ENCODE measurements at places on chromosomes 7 and 10.
A peak's percentile ranks its signal among the peaks of the same experiment; 100 is the strongest.

DNA sequence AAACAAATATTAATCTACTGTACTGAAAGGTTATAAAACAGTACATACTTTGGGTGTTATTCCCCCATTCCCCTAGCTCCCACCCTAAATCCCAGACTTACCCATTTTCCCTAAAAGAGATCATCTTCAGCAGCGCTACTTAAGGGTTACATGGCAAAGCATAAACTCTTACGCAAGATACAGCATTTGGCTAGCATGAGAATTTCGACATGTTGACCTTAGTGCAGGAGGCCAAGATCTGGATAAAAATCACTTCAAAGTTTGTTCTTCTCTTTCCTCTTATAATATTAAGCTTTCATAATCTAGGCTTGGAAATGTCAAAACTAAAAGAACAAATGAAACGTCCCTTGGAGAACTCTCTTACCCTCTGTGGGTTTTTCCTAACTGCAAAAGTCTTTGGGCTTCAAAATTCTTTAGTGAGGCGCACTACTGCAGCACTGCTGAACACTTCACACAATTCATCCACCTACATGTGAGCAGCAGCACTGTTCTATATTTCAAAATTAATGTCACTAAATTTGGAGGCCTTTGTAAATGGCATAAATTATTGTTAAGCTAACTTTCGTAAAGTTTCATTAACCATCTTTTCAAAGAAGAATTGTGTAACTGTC is 59.5 kb upstream of the PDLIM1 start:
- DNase-seq, result no peak

DNA sequence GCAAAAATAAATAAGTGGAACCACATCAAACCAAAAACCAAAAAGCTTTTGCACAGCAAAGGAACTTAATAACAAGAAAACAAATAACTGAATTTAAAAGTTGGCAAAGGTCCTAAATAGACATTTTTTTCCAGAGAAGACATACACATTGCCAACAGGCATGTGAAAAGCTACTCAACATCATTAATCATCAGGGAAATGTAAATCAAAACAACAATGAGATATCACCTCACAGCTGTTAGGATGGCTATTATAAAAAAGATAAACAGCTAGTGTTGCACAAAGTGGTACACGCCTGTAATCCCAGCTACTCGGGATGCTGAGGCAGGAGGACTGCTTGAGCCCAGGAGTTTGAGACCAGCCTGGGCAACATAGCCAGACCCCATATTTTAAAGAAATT is 2.2 kb upstream of the SUN3 start:
- DNase-seq, result no peak

DNA sequence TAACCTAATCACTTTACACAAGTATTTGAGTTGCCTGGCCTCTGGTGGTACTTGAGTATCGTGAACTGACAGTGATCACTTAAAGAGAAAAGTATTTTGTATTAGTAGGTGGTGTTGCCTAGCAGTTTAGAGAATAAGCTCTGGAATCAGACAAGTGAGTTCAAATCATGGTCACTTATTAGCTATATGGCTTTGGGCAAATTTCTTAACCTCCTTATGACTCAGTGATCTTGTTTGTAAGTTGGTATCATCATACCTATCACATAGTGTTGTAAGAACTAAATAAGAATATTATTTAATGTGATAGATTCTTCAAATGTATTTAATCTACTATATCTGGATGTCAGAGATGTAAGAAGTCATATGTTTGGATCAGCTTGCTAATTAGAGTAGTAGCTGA is 163.8 kb downstream of the RNF133 start:
- DNase-seq, result no peak

- DNase-seq, result peak; percentile 92
Measured at GRCh38 chr7:129054438-129055293, at the start of gene TNPO3. TSS of gene TNPO3 (minus strand) at chr7:129055111. CDS start at chr7:129054770, 341 bp downstream.

GRCh38 chr7:71793251-71793650 is 618.9 kb downstream of the CALN1 start:
- no peak for DNase-seq

- no peak for DNase-seq
Measured at GRCh38 chr7:32043688-32044087, 26.5 kb downstream of the PDE1C start.

DNA sequence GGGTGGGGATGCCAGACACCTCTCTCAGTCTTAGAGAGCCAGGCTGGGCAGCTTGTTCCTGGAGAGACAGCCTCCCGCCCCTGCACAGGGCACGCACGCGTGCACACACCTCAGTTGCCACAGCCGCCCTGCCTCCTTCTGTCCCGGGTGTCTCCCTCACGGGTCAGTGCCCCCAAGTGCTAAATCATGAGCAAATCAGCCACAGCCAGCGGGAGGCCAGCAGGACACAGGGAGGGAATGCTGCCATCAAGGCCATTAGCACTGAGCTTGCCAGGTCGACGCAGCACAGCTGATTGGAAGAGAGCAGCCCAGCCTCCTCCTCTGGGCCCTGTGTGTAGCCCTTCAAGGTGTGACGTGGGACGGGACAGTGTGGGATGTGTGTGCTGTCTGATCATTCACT is 130.4 kb downstream of the CDH23 start:
- no peak for DNase-seq

- no peak for DNase-seq
Measured at GRCh38 chr10:3002304-3002703, 65.0 kb upstream of the PFKP start.

DNA sequence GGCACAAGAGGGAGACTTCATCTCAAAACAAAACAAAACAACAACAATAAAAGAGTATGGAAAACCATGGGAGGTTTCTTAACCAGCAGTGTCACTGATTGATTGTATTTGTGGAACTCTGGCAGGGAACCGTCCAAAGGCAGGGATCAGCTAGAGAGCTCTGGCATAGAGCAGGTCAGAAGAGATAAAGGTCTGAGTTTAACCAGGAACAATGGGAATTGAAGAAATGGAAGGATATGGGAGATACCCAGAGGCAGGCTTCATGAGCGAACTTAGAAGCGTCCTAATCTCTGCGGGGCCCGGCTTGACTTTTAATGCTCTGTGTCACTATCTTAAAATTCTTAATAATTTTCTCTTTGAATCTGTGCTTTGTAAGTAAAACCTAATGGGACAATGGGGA is 10.4 kb upstream of the FAM3C start:
- DNase-seq, result no peak

GRCh38 chr7:2640482-2640830 is 8.7 kb downstream of the TTYH3 start:
- DNase-seq, result no peak

DNA sequence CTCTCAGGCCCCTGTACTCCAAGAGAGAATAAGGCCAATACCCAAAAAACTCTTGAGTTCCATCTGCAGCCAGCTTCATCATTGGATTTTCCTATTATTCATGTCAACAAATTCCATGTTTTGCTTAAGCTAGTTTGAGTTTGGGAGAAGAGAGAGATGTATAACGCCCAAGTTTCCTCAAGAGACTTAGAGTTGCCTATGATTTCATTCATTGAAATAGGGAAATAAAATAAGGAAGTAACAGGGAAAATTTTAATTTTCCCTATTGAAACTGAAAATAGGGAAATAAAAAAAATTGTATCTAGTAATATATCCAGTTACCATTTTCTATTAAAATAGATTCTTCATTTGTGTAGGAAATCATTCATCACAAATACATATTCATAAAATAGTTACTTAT is 66.5 kb upstream of the SVIL start:
- no peak for DNase-seq

DNA sequence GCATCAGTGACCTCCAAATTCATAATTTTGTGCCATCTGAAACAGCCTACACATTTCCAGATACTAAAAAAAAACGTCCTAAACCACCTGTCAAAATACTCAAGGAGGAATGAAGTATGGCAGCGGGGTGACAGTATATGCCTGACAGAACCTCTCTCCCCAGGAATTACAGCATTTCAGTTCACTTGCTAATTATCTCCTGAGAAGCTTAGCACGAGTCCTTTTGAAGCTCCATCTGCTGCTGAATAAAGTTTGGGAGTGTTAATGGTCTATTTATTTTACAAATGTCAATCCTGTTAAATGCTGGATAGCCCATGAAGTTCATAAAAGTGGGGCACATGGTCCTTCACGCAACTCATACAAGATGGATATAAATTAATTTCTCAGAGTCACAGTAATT is 29.4 kb upstream of the ANLN start:
- no peak for DNase-seq

- DNase-seq, result no peak
Measured at GRCh38 chr7:139798892-139799291, 21.1 kb upstream of the HIPK2 start.

DNA sequence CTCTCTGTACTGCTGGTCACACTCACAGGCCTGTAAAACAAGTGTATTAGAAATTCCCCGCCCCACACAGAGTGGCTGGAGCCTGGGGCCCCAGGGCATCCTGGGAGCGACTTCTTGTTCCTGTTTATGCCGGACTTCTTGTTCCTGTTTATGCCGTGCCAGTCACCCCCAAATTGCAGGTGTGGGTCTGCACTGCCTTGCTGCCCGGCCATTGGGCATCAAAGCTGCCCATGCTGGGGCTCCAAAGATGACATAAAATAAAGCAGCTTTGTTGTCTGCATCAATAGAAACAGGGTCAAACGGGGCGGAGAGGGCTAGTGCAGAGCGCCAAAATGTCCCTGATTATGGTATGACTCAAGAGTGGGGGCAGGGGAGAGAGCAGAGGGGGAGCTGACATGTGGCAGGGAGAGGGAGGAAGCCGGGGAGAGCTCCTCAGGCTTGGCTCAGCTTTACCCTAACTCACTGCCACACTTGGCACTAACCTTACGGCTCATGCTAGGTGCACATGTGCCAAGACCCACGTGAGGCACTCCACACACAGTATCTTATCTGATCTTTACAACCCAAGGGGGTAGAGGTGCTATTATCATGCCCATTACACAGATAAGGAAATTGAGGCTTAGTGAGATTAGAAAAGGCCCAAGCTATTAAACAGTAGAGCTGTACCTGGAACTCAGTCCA is 98.4 kb downstream of the PIP4K2A start:
- peak; percentile 56 for DNase-seq

- no peak for DNase-seq
Measured at GRCh38 chr10:107032700-107033401, 131.7 kb downstream of the SORCS1 start.

DNA sequence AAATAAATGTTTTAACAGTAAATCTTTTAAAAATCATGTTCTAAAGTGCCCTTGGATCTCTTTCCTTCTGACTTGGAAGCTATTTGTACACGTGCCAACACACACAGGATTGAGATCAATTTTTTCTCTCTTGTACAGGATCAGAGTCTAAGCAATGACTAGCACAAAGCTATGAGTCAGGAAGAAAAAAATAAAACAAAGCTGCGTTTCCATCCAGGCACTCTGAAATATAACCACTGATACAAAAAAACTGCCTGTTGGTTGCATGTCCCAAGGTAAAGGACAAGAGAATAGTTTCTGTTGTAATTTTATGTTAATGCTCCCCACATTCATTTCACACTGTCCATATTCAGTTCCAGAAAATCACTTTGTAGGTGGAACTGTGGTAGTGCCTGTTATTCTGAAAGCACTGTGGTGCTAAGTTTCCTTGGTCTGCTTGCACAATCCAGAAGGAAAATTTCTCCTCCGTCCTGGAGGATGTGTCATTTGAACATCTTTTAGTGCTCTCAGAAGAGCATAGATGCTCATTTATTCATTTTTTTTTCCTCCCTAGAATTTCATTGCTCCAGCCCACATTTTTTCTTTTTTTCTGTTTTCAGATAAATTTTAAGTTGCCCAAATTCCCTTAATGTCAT is 113.4 kb downstream of the PLXDC2 start:
- no peak for DNase-seq

DNA sequence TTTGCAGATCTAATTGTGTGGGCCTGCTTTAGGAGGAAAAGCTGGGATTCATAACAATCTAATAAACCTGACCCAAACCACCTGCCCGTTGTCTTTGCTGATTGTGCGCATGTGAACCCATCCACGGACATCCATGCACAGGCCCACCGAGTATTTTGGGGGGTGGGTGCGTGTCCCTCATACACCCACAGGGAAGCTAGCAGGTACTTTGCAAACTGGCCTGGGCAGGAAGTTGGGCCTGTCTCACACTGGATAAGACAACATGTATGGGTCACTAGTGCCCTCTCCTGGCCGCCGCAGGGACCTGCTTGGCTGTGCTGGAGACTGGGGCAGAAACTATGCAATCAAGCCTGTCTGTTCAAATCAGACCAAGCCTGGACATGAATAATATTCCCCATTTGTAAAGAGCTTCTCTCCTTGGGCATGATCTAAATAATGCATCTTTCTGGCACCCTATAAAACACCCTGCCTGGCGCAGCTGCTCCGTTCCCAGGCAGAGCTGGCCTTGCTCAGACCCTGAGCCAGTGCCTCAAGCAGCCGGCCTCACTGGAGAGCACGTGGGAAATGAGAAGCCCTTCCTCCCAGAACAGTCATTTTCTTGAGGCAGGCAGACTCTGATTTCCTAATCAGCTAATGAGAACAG is 15.8 kb downstream of the ECHDC3 start:
- peak; percentile 68 for DNase-seq

DNA sequence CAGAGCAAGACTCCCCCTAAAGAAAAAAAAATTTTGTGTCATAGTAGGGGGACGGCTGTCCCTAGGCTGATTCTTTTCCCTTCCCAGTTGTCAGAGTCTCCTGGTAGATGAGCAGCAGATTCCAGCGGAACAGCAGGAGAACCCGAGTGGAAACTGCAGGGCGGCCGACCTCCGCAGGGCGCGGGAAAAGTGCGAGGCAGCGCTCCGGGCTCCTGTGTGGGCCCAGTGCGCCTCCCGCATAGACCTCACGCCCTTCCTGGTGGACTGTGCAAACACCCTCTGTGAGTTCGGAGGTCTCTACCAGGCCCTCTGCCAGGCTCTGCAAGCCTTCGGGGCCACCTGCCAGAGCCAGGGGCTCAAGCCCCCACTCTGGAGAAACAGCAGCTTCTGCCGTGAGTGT is 46.0 kb downstream of the ZAN start:
- DNase-seq, result no peak

- no peak for DNase-seq
Measured at GRCh38 chr10:35912615-35913569, 270.8 kb upstream of the FZD8 start.

- DNase-seq, result no peak
Measured at GRCh38 chr7:1040790-1041189, 3.6 kb upstream of the GPR146 start.

GRCh38 chr10:60808036-60808435 is 29.8 kb downstream of the CDK1 start:
- DNase-seq, result no peak

DNA sequence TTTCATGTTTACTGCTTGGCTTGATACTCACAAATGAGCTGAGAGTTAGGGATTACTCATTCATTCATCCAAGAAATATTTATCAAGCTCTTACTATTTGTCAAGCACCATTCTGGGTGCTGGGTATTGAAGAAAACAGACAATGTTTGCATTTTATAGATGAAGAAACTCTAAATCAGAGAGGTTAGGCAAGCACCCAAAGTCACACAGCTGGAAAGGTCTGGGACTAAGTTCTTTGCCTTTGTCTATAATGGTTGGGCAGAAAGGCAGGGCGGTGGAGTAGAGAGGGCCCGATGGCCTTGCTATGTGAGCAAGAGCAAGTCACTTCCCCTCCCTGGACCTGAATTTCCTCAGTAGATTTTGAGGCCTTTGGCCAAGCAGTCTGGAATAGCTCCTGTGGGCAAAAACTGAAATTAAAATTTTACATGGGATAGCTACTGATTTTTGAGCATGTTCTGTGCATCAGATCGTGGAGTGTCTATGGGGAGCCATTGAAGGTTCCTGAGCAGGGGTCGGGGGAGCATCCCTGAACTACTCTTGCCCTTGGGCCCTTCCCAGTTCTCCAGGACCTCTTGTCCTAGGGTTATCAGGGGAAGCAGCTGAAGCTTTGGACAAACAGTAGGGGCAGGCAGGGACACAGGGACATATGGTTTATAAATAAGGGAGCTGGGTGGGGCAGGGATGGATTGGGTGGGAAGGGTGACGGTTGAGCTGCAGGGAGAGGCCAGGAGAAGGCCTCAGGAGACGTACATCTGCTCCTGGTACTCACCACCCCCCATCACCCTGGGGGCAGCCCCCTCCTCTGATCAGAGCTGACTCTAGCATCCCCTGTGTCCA is 23.3 kb downstream of the AQP1 start:
- DNase-seq, result no peak
